ENCODE measurements at places on chromosomes 2 and 18.

- no peak for DNase-seq
These were observed 35.6 kb downstream of the AP1S3 start for GRCh38 chr2:223801736-223802135.

DNA sequence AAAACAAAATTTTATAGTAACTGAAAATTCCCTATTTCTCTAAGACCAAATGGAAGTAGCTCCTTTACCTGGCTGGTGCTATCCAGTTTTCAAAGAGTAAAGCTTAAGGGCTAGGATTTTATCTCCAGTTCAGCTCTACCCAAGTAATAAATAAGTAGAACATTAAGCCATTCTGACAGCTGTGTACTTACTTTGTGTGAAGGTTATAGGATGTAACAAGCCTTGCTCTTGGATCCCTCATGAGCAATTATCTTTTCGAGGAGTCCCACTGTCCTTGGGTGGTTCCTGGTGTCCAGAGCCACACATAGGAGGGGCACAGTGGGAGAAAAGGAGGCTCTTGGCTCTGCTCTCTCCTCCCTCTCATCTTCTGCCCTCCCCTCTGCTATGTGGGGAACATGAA is 45.5 kb downstream of the KIF5C start:
- no peak for DNase-seq

- no peak for DNase-seq
These were observed 280.8 kb downstream of the SETBP1 start for GRCh38 chr18:44961288-44961995.

GRCh38 chr2:147696426-147696825 is 148.4 kb upstream of the ACVR2A start:
- DNase-seq: no peak

GRCh38 chr2:190677255-190677654 is 28.4 kb downstream of the NAB1 start:
- DNase-seq: no peak

DNA sequence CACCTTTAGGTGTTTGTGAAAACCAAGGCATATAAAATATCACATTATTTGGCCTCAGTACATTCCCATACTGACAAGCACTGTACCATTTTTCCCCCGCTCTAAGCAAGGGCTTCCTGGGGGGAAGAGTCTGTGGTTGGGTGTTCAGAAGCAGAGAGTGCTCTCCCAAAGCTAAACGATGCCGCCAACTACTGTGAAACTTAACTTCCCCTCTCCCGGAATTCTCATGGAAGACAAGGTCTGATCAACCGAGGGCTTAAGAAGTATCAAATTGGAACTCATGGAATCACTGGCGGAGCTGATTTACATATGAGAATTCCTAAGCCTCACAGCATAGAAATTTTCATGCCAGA is 433 bp upstream of the MFF start:
- DNase-seq: no peak

GRCh38 chr18:79496978-79497637 is 101.4 kb downstream of the NFATC1 start:
- no peak for DNase-seq

DNA sequence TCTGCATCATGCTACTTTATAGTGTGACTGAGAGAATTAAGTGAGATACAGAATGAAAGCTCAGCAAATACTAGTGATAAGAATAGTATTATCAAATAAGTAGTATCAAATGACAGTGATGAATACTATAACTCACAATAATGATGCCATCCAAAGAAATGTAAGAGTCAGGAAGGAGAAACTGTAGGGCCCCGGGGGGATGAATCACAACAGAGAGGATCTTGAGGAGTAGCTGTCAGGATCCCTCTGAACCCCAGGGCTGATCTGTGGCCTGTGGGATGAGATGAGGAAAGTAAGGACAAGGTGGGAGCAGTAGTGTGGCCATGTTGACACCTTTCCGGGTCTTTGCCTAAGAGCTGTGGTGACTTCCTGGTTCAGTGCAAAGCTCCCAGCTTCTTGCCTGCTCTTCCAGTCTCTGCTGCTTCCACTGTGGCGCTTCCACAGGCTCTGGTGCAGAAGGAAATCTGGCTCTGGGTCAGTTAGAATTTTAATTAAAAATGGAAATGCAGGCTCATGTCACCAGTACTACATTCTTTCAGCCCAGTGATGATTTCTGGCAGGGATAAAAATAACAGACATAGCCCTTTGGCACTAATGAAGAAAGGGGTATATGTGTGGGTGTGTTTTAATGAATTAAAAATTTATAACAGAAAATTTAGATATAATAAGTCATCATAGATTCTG is 166.9 kb downstream of the MYO3B start:
- DNase-seq: no peak
